ENCODE measurements at places on chromosomes 4 and X.

DNA sequence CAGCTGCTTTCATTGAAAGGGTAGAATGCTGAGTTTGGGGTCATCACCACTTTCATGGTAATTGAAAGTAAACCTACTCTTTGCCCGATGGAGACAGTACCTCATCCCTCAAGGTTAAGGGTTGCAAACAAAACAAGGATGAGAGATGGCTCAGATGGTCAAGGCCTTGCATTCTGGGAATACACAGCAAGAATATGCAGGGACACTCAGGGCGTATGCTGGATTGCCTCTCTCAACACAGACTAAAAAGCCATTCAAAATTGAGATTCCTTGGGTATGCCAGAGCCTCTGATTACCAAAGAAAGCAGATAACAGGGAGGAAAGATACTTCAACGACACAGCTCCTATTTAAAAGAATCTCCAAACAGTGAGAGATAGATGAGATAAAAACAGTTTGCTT lies 310.4 kb downstream of the ARAP2 start:
- DNase-seq = no peak

DNA sequence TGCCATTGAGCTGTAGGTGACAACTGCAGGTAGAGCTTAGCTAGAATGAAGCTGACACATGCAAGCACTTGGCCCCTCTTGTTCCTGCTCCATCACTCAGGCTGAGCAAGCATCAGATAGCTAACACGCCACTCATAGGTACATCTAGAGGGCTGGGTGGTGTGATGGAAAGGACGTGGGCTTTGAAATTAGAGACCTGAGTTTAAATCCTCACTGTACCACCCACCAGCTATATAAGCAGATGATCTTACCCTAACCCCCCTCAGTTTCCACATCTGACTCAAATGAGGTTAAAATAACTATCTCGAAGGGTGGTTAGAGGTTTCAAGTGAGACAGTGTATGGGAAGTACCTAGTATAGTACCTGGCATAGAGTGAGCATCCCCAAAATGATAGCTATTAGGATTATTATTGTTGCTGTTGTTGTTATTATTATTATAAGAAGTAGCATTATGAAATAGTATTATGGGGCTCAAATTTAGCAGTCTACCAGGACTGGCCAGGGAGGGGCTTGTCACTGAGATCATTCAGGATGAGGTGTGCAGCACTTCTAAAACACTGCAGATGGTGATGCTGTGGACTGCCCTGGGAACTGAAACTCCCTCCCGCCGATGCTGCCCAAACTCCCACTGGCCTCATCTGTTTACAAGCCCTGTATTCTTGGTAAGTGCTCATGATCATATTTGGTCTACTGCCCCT lies 59.0 kb downstream of the REELD1 start:
- DNase-seq = no peak

DNA sequence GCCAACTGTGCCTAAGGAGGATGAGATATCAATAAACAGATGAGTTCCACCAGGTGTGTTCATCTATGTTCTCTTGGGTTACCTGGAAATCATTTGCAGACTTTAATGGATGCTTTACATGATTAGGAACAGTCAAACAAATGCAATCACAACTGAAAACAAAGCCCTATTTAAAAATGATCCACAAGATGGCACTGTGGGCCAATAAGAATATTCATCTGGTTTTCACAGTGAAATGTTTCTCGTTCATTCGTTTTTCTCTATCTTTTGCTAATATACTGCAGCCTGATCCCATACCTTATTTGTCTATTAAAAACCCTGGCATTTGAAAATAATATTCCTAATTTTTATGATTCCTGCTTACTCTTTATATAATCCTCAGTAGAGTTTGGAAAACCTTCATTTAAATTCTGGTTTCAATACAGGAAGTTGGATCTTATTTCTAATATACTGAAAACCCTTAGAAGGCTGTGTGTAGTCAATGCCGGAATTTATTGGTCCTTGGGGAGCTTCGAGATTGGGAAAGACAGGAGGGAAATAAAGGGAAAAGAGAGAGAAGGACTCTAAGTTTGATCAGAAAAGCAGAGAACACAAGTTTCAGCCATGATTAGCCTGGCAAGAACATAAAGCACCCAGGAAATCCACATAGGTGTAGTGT lies 63.8 kb upstream of the TAPT1 start:
- DNase-seq = peak; percentile 8

DNA sequence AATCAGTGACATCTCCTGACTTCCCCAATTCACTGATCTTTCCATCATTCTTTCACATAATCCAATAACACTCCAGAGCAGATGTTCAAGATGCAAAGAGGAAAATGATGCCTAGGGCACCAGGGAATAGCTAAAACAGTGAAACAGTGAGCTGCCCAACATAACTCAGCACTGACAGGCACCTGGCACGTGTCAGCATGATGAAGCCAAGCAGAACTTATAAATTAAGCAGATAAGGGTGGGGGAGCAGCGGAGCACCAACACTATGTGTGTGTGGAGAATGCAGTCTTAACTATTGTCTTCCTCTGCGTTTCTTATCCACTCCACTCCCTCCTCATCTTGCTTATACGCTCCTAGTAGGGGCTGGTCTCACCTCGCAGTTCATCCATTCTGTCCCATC lies 89.4 kb downstream of the AMMECR1 start:
- DNase-seq = no peak

GRCh38 chr4:47073647-47074046 lies 42.3 kb downstream of the GABRB1 start:
- no peak for DNase-seq

- DNase-seq = no peak
Measured at GRCh38 chr4:122602277-122603142, 18.4 kb downstream of the IL21 start.

- DNase-seq = peak; percentile 77
Measured at GRCh38 chr4:173264684-173265185, 69.4 kb downstream of the HMGB2 start.

DNA sequence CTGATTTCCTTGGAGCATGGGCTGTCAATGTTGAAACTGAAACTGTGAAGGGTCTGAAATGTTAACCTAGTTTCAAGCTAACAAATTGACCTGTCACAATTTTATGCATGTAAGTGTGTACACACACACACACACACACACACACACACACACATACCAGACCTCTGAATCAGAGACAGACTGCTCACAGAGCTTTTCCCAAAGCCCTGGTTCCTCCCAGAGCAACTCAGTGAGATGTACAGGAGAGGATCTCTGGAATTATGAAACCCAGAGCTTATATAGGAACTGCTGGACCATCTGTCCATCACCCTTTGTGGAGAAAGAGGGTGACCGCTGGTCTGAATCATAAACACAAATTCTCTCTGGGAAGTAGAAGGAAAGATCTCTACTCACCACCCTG lies 228.1 kb upstream of the PRPS2 start:
- peak; percentile 25 for DNase-seq

- DNase-seq = no peak
Measured at GRCh38 chrX:23789386-23790154, 6.6 kb downstream of the SAT1 start.

DNA sequence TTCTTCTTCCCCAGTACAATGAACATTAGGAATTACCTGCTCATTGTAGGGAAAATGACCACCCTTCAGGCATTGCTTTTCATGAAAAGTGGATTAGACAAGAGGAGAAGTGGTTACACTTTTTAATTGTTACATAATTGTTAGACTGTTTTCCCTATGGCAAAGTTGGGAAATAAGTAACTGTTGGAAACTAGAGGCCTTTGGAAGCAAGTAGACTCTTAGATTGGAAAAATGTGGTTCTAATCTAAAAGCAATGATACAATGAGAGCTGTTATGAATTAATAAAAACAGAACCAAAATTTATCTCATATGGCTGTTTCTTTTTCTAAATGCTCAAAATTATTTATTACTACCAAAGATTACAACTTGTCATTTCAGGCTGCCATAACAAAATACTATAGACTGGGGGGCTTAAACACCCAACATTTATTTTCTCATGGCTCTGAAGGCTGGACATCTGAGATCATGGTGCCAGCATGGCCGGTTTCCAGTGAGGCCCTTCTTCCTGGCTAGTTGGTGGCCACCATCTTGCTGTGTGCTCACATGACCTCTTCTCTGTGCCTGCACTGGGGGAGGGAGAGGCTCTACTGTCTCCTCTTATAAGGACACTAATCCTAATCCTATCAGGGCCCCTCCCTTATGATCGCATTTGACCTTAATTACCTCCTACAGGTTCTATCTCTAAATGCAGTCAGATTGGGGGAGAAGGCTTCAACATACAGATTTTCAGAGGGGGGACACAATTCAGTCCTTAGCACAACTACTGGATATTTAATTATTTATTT lies 12.5 kb downstream of the CC2D2A start:
- DNase-seq = no peak
